Activated CD4-positive, alpha-beta T cell treated with anti-CD3 and anti-CD28 coated beads for 1 hour (primary cell): ENCODE measurements at places on chromosomes 6 and 20.

DNA sequence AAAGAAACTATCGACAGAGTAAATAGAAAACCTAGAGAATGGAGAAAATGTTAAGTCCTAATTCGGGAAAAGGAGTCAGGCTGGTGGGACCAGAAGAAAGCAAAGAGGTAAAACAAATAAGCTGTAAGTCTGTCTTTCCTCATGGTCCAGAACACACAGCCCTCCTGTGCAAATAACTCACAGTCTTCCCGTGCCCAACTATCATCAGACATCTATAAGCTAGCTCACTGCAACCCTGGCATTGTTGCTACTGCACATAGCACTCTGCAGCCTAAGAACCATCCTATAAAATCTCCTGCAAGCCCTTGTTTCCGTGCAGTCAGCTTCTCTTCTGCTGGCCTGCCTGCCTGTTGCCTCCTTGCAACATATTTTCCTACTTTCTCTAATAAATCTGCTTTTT, 17.4 kb downstream of the HLA-DRA start:
- DNase-seq = no peak

DNA sequence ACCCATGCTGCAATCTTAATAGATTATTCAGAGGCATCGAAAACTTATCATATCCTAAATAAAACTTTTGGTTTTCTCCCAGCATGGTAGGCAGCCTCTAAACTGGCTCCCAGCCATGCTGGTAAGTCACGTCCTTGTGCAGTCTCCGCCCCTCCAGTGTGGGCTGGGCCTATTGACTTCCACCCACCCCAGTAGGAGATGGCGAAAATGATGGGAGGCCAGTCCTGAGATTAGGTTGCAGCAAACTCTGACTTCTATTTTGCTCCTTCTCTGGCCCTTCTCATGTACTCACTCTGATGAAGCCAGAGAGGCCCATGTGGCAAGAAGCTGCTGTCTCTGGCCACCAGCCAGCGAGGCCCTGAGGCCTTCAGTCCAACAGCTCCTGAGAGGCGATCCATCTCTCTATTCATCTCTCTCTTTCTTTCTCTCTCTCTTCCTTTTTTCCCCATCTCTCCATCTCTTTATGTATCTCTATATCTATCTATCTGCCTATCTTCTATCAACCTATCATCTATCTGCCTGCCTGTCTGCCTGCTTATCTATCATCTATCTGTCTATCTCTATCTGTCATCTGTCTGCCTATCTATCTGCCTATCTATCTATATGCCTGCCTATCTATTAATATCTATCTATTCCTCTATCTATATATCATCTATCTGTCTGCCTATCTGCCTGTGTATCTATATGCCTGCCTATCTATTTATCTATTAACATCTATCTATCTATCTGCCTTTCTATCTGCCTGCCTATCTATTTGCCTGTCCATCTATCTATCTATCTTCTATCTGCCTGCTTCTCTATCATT, 52.7 kb upstream of the STX16 start:
- DNase-seq = no peak

GRCh38 chr6:16273256-16273655, 34.9 kb downstream of the GMPR start:
- no peak for DNase-seq

DNA sequence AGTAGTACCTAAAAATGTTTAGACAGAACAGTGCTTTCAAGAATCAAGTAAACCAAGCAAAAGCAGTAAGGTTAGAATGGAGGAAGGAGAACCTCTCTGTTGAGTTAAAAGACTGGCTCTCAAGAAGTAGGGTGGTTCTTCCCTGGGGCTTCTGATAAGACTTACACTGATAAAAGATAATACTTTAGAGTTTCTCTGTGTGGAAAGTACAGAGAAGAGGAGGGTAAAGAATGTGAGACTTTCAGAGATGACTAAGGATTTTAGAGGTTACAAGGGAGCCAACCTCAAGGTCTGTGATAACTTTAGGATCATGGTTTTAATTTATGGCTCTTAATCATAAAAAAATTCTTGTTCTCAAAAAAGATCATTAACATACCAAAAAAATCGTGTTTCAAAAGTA, 30.9 kb upstream of the ALDH8A1 start:
- no peak for DNase-seq

GRCh38 chr20:24917797-24918578, 31.1 kb upstream of the CST7 start:
- no peak for DNase-seq

GRCh38 chr20:63137851-63138415, 78.0 kb downstream of the YTHDF1 start:
- DNase-seq = no peak

GRCh38 chr6:148464319-148465010, 121.8 kb downstream of the SASH1 start:
- no peak for DNase-seq
